ENCODE measurements at places on chromosomes 3 and 15.

DNA sequence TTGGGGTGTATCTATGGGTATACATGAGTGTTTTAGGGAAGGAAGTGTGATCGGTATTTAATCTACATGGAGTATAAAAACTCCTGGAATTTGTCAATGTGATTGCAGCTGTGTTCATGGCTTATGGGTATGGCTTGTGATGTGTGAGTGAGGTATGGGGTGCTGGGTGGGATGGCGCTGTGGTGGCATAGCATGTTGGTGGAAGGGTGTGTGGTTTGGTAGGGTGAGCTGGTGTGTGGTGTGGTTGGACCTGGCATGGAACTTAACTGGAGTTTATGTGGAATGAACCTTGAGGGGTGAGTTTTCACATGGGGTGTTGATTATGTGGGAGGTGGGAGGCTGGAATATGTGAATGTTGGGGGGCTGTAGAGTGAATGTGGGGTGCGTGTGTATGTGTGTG, 492 bp upstream of the MOBP start:
- DNase-seq: no peak

DNA sequence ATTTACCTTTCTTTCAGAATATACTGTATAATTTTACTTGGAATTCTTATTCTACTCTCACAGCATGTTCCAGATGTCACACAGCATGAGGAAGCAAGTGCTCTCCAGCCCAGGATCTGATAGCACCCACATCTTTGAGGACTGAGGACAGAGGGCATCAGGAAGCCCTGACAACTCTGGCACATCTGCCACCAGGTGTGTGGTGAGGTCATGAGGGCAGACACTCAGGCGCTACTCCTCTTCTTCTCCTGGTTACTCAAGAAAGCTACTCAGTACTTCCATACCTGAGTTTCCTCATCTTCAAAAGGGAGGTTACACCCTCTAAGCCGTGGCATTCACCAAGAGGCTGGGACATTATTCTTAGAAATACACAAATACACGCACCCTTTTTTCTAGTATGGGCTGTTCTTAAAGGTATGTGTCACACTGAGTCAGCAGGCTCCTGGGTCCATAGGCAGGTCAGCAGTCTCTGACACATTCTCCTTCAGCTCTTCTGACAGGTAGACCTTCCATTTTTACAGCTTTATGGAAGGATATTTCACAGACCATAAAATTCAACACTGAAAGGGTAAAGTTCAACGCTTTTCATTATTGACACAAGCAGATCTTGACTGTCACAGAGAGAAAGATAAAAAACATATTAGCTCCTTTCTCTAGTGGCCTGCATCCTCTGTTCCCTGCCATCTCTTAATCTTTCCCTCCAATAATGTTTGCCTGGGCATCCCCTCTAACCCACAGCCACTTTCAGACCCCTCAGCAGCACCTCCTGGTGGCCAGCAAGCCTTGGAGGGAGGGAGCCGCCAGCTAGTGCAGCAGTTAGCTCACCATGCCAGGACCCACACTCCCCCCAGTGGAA, 103.2 kb upstream of the TJP1 start:
- DNase-seq: peak; percentile 44

GRCh38 chr15:49656734-49657133, 35.9 kb downstream of the DTWD1 start:
- DNase-seq: no peak

- no peak for DNase-seq
Measured at GRCh38 chr3:124904835-124905492, 17.8 kb upstream of the ITGB5 start.

DNA sequence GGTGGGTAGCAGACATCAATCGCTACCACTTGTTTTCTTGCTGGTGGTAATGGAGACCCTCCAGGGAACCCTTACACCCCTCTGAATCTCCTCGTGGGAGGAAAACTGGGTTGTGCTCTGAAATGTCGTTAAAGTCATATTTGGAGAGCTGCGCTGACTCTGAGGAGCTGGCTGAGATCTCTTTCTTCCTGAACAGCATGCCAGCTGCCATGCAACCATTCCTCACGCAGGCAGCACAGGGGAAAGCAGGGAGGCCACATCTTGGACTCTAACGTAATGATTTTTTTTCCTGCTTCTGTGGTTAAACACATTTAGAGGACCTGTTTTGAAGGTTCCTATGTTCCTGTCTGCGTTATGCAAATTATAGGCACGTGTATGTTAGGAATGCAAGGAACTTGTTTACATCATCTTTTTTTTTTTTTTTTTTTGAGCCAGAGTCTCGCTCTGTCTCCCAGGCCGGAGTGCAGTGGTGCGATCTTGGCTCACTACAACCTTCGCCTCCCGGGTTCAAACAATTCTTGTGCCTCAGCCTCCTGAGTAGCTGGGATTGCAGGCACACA, 156.7 kb downstream of the TJP1 start:
- no peak for DNase-seq

GRCh38 chr3:126480206-126480605, 4.5 kb upstream of the ZXDC start:
- DNase-seq: no peak

GRCh38 chr3:65669163-65669875, 369.4 kb downstream of the MAGI1 start:
- no peak for DNase-seq

DNA sequence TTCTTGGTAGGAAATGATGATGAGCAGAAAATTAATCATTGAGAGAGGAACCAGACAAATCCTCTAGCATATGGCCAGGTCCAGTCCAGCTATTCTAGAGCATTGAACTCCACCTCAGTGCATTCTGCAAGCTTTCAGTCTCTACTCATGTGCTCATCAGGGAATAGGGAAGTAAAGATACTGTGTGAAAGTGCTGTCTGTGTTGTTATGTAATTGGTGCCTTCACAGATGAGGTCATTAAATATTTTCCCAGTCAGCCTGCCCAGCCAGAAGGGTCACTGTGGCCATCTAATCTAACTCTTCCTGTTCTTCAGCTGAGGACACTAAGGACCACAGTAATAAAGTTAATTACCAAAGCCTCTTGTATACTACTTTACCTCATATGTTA, 28.2 kb downstream of the C3orf62 start:
- DNase-seq: no peak

GRCh38 chr3:108051005-108051404, 39.8 kb downstream of the CD47 start:
- no peak for DNase-seq

DNA sequence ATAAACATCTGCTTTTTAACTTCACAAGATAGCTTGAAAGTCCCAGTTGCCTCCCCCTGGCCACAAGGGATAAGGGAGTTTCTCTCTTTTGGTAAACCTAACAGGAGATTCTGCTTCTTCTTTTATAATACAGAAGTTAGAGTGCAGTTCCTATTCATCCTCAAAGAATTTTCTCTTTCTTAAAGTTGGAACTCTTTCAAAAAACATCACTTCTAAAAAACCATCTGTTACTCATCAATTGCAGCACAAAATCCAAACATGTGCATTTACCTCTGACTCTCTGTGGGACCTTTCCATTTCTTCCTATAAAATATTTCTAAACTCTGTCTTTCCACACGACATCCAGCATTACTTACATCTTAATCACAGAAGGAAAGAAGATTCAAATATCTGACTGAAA, 5.1 kb downstream of the DPH6 start:
- peak; percentile 76 for DNase-seq
